ENCODE measurements at places on chromosomes 4 and X.

- DNase-seq = no peak
Observed at GRCh38 chr4:37993806-37994205, 33.6 kb downstream of the PTTG2 start.

GRCh38 chrX:20311505-20311904, 44.8 kb upstream of the RPS6KA3 start:
- no peak for DNase-seq

GRCh38 chr4:106796876-106797275, 239.2 kb downstream of the DKK2 start:
- DNase-seq = no peak

DNA sequence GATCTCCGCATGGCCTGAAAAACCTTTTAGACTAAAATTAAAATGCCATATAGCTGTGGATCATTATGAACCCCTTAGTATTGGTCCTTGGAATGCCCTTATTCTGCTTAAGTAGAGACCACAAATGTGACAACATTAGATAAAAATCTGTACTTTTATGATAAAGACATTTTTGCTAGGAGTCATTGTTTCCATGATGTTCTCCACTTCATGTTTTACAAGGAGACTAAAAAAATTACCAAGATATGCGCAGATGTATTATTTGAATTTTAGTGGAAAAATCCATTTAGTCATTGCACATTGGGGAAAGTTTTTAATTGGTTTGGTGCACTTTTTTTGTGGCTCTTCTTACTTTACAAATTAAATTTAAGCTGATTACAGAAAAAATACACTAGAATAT, 85.1 kb upstream of the HPRT1 start:
- no peak for DNase-seq

DNA sequence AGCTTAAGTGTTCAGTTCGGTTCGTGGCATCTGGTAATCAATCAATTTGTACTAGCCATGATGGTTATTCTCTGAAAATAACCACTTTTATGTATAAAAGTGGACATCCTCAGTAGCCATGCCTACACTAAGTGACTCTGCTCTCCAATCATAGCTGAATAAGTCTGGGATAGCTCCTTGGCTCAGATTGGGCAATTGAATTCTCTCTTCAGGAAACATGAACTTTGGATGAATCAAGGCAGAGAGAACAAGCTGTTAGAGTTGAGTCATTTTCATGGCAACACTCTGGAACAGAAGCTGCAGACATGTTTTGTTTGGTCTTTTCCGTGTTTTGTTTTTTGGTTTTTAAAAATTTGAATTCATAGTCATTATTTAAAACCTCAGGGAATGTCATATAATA, 66.8 kb upstream of the TMEM164 start:
- no peak for DNase-seq

DNA sequence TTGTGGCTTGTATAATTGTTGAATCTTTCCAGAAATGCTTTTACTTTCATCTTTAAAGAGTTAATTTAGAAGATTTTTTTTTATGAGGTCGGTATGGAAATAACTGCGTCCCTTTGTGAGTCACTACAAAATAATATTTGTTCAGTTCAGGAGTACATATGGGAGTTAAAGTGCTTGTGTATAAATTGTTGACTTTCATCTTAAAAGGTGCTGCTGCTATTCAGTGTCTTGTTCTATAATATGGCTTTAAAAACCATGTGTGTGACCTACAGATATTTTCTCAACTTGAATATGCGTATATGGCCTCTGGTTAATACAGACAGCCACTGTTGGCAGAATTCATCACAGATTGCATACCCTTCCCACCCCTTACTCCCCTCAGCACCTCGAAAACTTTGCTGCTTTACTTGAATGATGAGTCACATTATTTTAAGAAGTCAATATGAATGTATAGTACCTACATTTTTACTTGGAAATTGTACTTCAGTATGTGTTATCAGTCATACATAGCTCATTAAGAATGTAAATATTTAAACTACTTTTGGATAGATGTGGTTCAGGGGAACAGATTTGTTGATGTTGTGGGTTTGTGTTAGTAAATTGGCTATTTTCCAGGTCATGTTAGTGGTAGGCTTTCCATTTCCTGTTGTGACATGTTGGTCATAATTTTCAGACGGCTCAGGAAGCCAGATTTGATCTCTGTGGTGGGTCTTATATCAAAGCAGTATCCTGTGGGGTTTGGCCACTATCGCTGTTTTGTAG, 1.5 kb downstream of the CLCN3 start:
- peak; percentile 25 for DNase-seq

- DNase-seq = no peak
Observed at GRCh38 chr4:2906218-2906617, 57.0 kb downstream of the NOP14 start.
